ENCODE measurements at places on chromosomes 2 and 18.

DNA sequence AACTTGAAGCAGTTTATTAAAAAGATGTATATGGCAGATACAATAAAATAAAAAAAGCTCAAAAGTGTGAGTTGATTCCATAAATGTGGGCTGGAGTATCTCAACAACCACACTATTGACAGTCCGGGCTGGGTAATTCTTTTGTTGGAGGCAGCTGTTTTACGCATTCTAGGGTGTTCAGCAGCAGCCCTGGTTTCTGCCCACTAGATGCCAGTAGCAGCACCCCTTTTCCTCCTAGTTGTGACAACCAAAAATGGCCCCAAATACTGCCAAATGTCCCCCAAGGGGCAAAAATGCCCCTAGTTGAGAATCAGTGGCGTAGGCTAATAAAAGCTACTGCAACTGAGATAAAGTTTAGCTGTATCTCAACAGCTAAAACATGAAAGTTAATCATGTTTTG is 44.8 kb downstream of the CHMP3 start:
- peak; percentile 8 for DNase-seq

GRCh38 chr2:23342075-23342474 is 42.9 kb upstream of the KLHL29 start:
- no peak for DNase-seq

GRCh38 chr2:64243081-64244036 is 99.1 kb upstream of the PELI1 start:
- DNase-seq: no peak

- no peak for DNase-seq
Observed at GRCh38 chr2:180017784-180018183, 10.7 kb upstream of the CWC22 start.

GRCh38 chr2:10591207-10591606 is 98.6 kb downstream of the NOL10 start:
- no peak for DNase-seq

- DNase-seq: no peak
Observed at GRCh38 chr2:197304556-197305011, 6.0 kb downstream of the ANKRD44 start.

DNA sequence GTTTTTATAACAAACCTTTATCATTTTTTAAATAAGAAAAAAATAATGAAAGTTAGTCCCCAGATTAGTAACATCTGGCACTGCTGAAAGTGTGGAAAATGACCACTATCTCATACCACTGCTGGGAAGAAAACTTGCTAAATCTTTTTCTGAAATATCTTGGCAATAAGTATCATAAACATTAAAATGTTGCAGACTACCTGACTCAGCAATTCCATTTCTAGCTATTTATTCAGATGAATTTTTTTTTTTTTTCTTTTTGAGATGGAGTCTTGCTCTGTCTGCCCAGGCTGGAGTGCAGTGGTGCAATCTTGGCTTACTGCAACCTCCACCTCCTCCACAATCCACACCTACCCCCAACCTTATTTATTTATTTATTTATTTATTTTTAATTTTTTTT is 35.3 kb upstream of the SOS1 start:
- no peak for DNase-seq

GRCh38 chr2:99998651-99999320 is 143.6 kb downstream of the AFF3 start:
- no peak for DNase-seq

DNA sequence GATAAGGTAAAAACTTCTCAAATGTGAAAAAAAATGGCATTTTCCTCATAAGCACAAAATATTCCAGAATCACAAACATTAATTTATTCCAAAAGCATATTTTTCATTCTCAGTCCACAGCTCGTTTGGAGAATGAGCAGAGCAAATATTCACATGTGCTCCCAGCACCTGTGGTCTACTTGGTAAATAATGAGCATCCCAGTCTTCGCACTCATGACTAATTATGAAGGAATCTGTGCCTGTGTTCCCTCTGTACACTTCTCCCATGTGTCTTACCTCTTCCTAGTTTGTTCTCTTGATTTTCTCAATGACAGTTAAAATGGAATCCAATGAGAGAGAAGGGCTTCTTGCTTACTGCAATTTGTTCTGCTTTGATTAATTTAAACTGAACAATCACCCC is 671.0 kb upstream of the SOX11 start:
- no peak for DNase-seq

GRCh38 chr2:54228945-54229344 is 27.1 kb downstream of the TSPYL6 start:
- no peak for DNase-seq

- no peak for DNase-seq
Observed at GRCh38 chr2:122873951-122874350, 1118.5 kb downstream of the TSN start.

GRCh38 chr2:61631321-61631720 is 93.2 kb upstream of the XPO1 start:
- no peak for DNase-seq

DNA sequence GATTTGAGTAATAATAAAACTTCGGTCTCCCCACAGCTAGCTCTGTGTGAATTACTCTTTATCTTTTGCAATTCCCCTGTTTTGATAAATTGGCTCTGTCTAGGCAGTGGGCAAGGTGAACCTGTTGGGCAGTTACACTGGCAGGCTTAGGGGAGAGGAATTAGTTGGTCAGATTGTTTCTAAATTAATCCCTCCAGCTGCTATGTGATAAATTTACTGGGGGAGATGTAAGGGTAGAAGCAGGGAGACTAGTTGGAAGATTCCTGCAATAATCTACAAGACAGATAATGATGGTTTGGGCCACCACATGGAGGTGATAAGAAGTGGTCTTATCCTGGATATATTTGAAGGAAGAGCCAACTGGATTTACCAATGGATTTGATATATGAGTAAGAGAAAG is 118.5 kb upstream of the TACR1 start:
- DNase-seq: no peak

DNA sequence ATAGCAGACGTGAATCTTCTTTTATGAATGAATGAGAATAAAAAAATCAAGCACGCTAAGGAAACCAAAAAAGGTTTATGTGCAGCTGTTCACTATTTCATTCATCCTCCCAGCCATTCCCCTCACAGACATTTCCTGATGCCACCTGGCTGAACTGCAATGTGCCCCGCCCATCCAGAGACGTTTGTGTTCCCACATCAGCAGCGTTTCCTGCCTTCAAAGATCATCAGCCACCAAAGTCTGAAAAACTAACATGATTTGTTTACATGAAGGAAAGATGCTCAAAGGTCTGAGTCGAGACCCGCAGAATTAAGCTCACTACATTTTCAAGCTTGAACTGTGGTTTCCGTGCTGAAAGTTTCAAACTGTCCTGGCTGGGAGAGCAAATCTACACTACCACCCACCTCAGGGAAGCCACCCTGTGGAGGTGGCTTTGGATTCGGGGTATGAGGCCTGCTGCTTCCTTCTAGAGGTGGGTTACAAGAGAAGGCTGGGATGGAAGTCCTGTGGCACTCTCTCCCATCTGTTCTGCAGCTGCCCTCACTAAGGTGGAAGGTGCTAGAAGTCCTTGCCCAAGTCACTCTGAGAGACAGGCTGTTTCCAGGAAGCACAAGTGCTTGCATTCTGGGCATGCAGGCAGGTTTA is 201.3 kb upstream of the OSR1 start:
- no peak for DNase-seq
